ENCODE measurements at places on chromosomes 3 and 15.

GRCh38 chr3:10833855-10834414 lies 17.9 kb downstream of the SLC6A11 start:
- no peak for DNase-seq

GRCh38 chr3:14379843-14380242 lies 22.6 kb upstream of the SLC6A6 start:
- no peak for DNase-seq

DNA sequence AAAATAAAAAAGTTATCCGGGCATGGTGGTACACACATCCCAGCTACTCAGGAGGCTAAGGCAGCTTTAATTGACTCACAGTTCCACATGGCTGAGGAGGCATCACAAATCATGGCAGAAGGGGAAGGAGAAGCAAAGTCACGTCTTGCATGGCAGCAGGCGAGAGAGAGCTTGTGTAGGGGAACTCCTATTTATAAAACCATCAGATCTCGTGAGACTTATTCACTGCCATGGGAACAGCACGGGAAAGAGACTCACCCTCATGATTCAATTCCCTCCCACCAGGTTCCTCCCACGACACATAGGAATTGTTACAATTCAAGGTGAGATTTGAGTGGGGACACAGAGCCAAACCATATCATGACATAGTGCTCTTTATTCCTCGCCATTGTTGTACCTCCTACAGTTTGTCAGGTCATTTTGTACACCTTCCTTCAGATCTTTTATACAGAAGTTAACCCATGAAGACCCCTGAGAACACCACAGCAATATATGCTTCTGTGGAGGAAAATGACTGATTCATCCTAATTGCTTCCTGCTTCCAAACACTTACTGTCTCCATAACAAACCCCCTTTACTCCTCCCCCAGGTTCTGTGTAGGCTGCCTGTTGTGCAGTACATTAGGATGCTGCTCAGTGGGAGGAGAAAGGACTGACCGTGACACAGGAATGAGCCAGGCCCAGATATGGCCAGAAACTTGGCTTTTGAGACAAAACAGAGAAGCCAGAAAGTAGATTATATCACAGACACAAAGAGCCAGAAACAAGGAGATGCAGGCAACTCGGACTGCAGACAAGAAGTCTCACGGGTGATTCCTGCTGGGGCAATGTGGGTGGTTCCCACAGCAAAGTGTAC lies 67.9 kb upstream of the HEG1 start:
- DNase-seq = no peak

DNA sequence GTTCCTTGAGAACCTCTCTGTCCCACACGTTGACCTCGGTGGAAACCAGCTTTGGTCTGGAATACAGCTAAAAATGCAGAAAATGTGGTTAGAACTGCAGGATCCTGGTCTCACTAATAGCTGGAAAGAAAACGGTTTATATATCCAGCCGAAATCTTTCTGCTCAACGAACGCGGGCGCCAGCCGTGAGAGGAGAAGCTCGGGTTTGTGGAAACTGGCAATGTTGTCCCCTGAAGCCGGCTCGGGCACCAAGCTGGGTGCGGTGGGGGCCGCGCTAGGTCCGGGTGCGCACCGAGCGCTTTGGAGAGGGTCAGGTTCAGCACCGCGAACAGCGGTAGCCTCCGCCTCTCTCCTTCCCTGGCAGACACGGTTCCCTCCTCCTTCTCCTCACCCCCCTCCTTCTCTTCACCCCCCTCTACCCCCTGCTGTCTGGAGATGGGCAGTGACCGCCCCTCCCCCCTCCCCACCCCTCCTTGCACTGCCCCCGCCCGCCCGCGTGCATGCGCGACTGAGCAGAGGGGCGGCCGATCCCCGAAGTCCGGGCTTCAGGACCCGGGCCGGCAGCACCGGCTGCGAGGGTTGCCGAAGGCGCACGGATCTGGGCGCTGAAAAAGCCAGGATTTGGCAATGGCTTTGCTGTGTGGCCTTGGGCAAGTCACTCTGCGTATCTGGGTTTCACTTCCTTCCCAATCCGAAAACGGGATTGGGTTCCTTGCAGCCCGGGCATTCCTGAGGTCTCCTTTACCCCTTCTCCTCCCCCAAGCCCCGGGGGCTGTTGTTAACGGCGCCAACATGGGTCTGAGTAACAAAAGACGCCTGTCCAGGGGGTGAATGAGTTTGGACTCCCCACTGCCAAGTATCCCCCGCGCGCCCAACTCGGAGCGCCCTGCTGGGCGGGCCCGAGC lies at the start of gene SKOR1:
TSS of gene SKOR1 (plus strand) at position 534 of the 905 bp plus-strand sequence. CDS start at position 628, 94 bp downstream.
- no peak for DNase-seq

DNA sequence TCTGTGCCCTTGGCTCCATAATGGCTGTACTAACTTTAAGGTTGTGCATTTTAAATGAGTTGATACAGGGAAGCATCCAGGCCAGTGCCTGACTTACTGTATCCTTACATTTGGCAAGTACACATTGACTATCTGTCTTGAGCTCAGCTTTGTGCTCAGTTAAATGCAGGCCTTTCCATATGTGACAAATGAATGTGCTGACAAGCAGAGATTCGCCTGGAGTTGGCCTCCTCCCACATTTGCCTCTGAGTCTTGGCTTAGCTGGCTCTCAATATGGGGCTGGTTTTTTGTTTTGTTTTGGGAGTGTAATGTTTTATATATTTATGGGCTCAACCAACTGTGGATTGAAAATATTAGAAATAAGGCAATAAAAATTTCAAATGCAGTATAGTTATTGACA lies 29.7 kb downstream of the TRIM71 start:
- no peak for DNase-seq

DNA sequence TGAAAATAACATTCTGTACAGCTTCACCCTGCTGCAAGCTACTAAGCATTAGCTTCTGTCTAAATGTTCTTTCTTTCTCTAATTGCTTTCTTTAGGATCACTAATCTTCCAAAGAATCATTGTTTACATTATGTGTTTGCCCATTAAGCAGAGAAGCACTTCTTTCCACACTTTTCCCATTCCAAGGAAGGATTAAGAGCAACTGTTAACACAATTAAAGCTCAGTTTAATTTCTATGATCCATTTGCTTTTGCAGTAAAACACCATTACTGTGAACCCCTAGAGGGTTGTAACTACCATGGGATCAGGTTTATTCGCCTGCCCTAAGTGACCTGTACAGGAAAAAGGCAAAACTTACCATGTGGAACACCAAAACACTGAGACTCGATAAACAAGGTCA lies 125.8 kb upstream of the ZNF385D start:
- no peak for DNase-seq

DNA sequence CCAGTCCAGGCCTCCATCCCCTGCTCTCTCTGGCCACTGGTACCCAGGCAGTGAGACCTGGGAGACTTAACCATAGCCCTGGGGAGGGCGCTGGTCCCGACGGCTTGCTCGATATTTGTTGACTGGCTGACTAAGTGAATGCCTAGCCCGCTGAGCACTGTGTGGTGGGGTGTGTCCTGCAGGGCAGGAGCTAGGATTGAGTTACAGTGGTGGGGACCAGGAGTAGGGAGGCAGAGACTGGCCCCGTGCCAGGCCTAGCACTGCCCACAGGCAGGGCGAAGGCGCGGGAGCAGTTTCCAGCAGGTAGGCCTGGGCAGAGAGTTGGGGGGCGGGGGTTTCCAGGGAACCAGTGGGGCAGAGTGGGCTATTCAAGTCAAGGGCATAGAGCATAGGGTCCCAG lies at the start of gene VILL:
TSS of gene VILL (plus strand) at position 260 of the 400 bp plus-strand sequence. CDS start 2,887 bp downstream, outside the sequence.
- DNase-seq = no peak

- no peak for DNase-seq
These were observed 76.4 kb downstream of the BBX start for GRCh38 chr3:107598926-107599771.

All from stimulated activated CD4-positive, alpha-beta T cell treated with anti-CD3 and anti-CD28 coated beads, Interleukin-1b, Interleukin-23, amount 100 ng/mL, for 24 hours (primary cell).